ENCODE measurements at places on chromosomes 5 and 9.

- no peak for DNase-seq
Observed at GRCh38 chr5:7494481-7495130, 98.7 kb downstream of the ADCY2 start.

- no peak for DNase-seq
Observed at GRCh38 chr5:111366388-111366787, 142.2 kb downstream of the CAMK4 start.

- DNase-seq: no peak
Observed at GRCh38 chr5:178527458-178528307, 62.5 kb downstream of the COL23A1 start.

DNA sequence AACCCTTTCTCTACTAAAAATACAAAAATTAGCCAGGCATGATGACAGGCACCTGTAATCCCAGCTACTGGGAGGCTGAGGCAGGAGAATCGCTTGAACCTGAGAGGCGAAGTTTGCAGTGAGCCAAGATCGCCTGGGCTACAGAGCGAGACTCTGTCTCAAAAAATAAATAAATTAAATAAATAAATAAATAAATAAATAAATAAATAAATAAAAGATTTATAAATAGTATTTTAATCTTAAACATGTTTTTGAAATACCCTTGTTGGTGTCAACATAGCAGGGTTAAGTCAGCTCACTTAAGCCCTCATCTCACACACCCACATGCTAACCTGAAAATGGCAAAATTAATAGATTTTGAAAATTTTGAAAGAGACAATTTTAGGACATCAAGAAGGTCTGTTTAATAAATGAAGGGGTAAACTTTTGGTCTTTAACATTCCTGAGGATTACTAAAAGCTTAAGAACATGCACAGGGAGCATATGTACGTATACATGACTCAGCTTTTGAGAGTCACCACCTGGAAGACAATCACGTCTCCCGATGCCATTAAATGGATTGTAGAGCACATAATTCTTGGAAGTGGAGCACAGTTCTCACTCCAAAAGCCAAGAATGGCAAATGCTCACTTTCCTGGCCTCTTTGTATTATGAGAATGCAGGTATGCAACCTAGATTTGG, 202.5 kb downstream of the GDNF start:
- peak; percentile 15 for DNase-seq

DNA sequence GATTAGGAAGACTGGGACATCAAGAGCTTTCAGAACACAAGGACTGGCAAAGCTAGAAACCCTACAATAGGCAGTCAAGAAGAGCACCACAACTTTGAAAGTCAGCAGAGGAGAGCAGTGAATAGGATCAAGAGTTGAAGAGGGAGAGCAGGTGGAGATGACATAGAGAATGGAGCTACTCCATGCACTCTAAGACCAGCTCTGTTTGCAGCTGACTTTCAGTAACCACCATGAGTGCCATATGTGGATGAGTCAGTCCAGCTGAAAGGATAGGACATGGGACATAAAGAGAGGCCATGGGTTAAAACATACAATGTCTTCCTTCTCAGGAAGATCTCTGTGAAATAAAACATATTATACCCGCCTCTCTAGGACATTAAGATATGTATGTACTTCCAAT, 289.1 kb upstream of the KLF4 start:
- DNase-seq: no peak

DNA sequence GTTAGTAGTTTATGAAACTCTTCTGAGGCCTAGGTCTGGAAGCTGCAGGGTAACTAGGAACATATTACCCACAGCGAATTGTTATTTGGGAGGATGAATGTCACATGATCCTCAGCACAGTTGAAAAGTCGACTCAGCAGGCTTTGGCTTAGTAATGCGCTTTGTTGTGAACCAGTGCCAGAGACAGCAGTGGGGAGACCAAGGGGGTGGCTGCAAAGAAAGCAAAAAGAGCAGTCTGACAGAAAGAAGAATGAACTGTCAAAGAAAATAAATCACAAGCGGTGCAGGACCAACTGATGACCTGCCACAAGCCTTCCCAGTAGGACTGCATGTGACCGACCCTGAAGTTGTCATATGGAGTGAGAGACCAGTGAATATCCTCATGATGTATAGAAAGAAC, 170.0 kb downstream of the CCDC171 start:
- no peak for DNase-seq

GRCh38 chr9:37706290-37706689, 47.3 kb upstream of the TRMT10B start:
- DNase-seq: peak; percentile 21

- DNase-seq: no peak
Observed at GRCh38 chr5:155104441-155104840, 90.9 kb downstream of the KIF4B start.

DNA sequence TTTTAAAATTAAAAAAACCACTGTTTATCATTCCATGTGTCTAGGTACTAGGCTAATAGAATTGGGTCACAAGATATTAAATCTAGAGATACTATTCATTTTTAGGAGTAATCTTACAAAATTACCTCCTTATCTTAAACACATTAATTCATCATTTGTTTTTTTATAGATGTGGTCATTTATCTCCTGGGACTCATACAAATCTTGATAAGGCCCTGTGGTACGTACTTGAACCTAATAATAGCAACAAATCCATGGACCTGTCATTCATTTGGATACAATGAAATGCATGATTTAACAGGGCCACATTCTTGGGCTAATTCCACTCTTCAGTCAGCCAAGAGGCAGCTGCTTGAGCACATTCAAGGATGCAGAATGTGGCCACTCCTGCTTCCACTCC, 66.4 kb upstream of the MARCHF11 start:
- no peak for DNase-seq

DNA sequence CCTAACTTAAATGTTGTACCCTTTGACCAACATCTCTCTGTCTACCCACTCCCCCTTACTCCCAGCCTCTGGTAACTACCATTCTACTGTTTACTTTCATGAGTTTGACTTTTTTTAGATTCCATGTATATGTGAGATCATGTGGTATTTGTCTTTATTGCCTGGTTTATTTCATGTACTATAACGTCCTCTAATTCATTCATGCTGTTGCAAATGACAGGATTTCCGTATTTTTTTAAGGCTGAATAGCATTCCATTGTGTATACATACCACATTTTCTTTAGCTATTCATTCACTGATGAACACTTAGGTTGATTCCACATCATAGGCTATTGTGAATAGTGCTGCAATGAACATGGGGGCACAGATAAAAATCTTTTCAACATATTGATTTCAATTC, 11.8 kb upstream of the NDUFB6 start:
- no peak for DNase-seq

Data from AG10803 (cell line).